ENCODE measurements at places on chromosomes 2 and 18.

DNA sequence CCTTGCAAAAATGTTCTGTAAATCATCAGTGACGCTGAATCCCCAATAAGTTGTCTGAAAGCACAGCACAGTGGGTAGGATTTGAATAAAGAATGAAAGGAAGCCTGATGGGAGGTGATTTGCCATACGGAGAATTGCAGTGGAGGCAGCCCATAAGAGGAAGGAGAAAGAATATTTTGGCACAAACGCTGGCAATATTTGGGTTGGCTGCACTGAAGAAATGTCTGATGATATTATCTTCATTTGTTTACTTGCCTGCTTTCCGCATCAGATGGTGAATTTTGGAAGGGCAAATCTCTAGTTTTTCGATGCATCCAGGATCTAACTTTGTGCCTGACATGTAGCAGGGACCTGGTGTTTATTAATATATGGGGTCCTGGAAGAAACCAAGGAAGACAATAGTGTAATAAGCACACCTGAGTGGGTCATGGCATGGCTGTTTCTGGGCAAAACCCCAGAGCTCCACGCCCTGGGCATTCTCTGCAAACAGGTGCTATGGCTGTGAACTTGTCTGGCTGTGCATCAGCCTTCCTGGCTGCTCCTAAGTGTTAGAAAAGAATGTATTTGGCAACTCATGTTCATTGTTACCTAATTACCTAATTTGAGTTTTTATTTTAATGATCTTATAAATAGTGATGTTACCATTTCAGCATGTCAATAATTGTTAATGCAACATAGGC lies 5.9 kb downstream of the GALR1 start:
- no peak for DNase-seq

DNA sequence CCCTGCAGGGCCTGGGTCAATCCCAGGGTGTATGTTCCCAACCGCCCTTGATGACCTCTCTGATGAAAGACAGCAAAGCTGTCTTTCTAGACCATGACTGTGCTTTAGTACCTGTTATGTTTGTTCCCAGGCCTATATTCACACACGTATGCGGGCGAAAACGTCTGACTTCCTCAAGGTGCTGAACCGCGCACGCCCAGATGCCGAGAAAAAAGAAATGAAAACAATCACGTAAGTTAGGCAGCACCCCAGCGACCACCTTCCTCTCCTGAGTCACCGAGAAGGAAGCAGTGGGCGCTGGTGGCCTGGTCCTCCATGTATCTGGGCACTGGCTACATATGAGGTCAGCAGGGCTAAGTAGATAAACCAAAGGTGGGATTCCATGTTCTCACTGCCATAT lies 11.1 kb upstream of the GPBAR1 start:
- DNase-seq: no peak

- no peak for DNase-seq
Measured at GRCh38 chr2:217805668-217806481, 196.9 kb downstream of the TNS1 start.

DNA sequence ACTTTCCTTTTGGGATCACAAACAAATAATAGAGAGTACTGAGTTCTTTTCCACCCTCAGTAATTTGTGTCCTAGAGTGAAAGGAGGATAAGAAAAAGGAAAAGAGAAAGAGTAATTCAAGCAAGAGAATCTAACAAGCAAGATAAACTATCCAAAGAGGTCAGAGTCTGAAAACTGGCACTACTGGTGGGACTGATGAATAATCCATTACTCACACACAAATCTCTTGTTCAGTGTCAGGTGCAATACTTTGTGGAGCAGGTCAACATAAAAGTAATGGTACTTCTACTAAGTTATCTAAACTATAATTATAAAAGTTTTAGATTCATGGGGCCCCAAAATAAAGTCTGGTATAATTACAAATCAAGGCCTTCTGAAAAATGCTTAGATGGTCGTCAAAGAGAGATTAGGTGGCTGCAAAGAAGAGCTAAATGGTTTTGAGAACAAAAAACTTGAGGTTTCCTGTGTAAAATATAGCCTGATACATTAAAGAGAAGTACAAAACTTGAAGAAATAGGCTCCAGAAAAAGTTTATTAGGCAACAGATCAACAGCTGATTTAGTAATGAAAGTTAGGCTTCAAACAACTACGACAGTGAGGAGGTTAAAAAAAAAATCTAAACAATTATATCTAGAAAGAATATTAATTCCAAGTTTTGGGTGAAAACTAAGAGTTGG lies 109.4 kb downstream of the BAZ2B start:
- no peak for DNase-seq

- no peak for DNase-seq
Measured at GRCh38 chr2:232061265-232061664, 99.8 kb downstream of the DIS3L2 start.

Data from SW480 (cell line).